WERI-Rb-1 (cell line): ENCODE measurements at places on chromosomes 1 and 21.
A peak's percentile ranks its signal among the peaks of the same experiment; 100 is the strongest.

GRCh38 chr1:205140113-205140512 lies 18.3 kb upstream of the RBBP5 start:
- DNase-seq = peak; percentile 95

- peak; percentile 54 for DNase-seq
Measured at GRCh38 chr21:42125571-42126544, 54.7 kb downstream of the UMODL1 start.

- no peak for DNase-seq
Measured at GRCh38 chr1:101276818-101277217, 40.0 kb downstream of the S1PR1 start.

GRCh38 chr21:34726627-34727337 lies 58.0 kb downstream of the CLIC6 start:
- no peak for DNase-seq

GRCh38 chr1:42730988-42731387 lies 9.0 kb downstream of the CLDN19 start:
- DNase-seq = peak; percentile 55

- no peak for DNase-seq
Measured at GRCh38 chr1:118961156-118961555, 27.0 kb downstream of the TBX15 start.

DNA sequence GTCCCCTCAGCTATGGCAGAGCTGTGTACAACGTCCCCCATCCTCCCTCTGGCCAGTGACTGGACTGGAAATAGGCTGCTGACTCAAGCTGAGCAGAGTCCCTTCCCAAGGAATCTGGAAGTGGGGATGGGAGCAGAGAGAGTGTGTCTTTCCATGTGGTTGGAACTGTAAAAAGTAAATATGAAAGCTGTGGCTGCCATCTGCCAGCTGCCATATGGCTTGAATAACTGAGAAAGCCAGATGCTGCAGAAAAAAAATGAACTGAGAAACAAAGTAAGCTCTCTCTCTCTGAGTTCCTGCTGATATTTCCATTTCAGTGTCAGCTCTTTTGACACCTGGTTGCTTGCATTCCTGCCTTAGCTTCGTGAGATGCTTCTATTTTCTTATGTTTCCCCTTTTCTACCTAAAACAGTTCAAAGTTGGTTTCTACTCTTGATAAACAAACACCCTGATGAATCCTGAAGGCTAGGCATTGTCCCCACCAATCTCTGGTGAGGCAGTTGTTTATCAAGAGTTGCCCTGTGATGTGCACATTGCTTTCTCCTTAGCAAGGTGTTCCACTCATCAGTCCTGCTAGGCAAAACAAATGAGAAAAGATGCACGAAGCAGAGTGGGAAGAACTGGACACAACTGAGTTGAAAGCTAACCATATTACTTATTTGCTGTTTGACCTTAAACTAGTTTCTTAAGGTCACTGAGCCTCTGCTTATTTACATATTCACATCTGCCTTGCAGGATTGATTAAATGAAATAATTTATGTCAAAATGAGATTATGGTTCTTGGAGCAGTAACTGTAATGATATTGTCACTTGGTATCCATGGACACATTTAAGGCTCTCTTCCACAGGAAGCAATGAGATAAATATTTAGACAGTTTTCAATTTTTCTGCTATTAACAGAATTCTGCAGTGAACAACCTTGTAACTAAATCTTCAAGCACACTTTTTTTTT lies 16.6 kb upstream of the DR1 start:
- DNase-seq = peak; percentile 22

DNA sequence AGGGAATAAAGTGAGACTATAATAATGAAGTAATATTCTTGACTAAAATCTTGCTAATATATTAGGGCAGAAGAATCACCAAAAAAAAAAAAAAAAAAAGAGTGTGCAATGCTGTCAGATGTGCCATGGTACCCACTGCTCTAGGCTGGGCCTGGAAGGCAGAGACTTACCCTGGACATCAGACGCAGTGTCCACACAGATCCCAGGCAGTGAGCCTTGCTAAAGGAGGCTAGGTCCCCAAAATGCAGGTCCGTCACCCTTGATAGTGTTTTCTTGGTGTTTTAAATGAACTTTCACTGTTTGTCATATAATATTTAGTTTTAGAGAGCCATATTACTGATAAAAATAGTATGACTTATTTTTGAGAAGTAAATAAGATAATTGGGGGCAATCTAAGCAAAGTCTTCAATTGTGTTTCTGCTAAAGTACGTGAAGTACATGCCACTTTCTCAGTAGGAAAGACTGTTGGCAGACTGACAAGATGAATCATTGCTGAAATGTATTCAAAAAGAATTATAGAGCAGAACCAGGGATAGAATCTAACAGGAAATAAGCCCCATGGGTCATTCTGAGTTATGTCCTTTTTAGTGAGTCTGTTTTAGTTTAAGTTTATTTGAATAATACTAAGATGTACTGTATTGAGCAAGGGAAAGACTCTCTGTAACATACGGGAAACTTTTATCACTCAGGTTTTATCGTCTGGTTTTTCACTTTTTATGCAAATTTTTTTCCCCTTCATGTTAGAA lies 74.6 kb upstream of the PDC start:
- no peak for DNase-seq

DNA sequence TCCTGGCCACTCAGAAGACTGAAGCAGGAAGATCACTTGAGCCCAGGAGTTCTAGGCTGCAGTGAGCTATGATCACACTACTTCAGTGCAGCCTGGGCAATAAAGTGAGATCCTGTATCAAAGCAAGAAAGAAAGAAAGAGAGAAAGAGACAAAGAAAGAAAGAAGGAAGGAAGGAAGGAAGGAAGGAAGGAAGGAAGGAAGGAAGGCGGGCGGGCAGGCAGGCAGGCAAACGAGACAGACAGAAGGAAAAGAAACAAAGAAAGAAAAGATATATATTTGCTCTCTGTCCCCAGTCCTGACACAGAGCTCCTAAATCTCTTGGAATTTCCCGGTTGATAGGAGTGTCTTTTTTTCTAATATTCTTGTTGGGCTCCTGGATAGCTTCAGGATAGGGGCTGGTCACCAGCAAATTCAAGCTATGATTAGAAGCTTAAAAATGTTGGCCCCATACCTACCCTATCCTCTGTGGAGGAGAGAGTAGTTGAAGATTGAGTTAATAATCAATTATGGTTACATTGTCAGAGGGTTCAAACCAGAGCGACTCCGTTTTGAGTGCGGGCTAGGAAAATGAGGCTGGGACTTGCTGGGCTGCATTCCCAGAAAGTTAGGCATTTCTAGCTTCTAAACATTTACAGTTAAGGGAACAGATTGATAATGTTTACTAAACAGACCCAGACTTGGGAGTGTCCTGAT lies 3.3 kb upstream of the MIGA1 start:
- no peak for DNase-seq

GRCh38 chr1:240621249-240621648 lies 9.3 kb upstream of the GREM2 start:
- DNase-seq = no peak

DNA sequence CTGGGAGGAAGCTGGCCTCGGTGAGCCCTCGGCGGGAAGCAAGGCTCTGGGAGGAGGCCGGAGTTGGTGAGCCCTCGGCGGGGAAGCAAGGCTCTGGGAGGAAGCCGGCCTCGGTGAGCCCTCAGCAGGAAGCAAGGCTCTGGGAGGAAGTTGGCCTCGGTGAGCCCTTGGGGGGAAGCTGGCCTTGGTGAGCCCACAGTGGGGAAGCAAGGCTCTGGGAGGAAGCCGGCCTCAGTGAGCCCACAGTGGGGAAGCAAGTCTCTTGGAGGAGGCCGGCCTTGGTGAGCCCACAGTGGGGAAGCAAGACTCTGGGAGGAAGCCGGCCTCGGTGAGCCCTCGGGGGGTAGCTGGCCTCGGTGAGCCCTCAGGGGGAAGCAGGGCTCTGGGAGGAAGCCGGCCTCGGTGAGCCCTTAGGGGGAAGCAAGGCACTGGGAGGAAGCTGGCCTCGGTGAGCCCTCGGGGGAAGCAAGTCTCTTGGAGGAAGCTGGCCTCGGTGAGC lies 36.0 kb downstream of the KRTAP10-1 start:
- DNase-seq = no peak

GRCh38 chr1:234240680-234241079 lies 132.6 kb upstream of the COA6 start:
- no peak for DNase-seq

GRCh38 chr1:225508538-225509375 lies 80.9 kb upstream of the LBR start:
- DNase-seq = no peak

DNA sequence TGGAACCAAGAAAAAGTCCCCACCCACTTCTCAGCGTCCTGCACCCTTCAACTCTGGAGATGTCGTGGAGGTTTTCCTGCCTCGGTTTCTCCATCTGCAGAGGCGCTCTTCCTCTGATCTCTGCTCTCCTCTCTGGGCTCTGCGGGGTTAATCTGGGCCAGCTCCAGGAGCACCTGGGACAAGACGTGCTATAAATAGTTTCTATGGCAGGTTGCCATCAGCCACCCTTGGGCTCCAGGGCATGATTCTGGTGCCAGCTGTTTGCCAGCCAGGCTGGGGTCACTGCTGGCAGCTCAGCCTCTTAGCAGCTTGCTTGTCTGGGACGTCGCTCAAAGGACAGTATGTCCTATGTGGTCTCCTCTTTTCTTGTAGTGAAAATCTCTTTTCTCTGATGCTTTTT lies 137.1 kb downstream of the ACTL8 start:
- no peak for DNase-seq

GRCh38 chr1:69109277-69109676 lies 458.4 kb upstream of the LRRC7 start:
- no peak for DNase-seq

DNA sequence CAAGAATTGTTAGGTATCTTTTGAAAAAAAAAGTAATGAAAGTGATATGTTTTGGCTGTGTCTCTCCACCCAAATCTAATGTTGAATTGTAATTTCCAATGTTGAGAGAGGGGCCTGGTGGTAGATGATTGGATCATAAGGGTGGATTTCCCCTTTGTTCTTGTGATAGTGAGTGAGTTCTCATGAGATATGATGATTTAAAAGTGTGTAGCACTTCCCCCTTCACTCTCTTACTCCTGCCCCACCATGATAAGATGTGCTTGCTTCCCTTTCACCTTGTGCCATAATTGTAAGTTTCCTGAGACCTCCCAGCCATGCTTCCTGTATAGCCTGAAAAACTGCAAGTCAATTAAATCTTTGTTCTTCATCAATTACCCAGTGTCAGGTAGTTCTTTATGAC lies 70.7 kb downstream of the XCL2 start:
- DNase-seq = no peak

GRCh38 chr1:11784993-11785769 lies 20.6 kb downstream of the MTHFR start:
- peak; percentile 80 for DNase-seq

DNA sequence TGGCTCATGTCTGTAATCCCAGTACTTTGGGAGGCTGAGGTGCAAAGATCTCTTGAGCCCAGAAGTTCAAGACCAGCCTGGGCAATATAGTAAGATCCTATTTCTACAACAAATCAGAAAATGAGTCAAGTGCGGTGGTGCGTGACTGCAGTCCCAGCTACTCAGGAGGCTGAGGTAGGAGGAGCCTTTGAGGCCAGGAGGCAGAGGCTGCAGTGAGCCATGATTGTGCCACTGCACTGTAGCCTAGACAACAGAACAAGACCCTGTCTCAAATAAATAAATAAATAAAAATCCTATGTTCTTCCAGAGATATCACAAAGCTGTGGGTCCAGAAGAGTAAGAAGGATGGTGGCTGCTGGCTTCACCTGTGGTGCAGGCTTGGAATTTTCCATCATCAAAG lies 22.1 kb downstream of the CDA start:
- no peak for DNase-seq

DNA sequence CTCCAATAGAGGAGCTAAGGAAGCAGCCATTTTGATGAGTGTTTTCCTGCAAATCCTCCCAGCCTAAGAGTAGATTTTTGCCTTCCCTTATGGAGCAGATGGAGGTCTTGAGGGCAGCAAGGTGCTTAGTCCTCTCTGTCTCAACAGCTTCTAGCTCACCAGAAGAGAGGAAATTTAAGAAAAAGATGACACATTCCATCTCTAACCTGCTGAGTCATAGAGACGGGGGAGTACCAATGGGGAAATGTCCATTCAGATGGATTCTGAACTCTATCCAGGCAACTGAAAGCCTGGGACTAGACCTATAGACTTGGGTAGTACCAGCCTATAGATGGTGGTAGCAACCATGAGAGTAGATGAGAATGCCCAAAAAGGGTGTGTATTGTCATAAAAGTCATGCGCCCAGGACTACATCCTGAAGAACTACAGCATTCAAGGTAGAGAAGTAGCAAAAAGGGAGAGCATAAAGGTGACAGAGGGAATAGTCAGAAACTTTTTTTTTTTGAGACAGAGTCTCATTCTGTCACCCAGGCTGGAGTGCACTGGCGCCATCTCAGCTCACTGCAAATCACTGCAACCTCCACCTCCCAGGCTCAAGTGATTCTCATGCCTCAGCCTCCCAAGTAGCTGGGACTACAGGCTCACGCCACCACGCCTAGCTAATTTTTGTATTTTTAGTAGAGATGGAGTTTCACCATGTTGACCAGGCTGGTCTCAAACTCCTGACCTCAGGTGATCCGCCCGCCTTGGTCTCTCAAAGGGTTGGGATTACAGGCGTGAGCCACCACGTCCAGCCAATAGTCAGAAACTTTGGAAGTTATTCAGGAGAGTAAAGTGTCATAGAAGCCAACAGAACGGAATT lies 10.7 kb upstream of the ELOA start:
- DNase-seq = no peak

DNA sequence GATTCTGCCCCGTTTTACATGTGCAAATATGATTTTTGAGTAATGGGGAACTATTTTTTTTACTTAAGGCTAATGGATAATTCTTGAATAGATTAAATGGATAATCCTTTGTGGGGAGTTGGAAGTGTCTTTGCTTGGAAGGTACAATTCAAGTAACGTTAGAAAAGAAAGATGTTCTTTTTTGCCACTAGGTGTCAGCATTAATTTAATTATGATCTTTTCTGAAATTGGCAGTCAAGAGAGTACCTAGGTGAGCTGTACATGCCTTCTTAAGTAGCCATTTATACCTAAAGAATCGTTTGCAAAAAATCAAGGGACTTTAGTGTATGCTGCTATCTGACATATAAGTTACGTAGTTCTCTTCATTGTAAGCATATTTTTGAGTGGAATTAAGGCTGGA lies 2.2 kb downstream of the FBXO28 start:
- no peak for DNase-seq

DNA sequence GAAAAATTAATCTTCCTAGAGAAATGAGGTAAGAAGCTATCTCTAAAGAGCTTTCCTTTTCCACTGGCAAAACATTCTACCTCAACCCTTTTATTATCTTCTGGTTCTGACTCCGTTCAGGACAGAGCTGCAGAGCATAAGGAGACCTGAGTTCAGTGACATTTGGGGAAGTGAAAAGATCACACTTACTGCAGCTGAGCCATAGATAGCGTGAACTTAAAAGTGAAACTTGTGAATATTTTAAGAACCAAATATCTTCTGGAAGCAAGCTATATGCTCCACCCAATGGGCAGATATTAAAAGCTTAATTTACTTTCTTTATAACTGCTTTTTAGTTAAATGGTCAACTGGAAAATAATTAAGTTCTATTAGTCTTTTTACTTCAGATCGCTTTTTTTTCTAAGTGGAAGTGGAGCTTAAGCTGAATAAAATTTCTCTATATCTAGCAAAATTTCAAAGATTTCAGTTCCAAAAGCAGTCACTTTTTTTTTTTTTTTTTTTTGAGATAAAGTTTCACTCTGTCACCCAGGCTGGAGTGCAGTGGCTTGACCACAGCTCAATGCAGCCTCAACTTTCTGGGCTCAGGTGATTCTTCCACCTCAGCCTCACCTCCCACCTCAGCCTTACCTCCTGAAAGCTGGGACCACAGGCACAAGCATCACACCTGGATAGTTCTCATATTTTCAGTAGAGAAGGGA lies 11.9 kb downstream of the PTPN22 start:
- no peak for DNase-seq

- DNase-seq = no peak
Measured at GRCh38 chr1:68043443-68044090, 6.9 kb downstream of the DIRAS3 start.

GRCh38 chr1:229297746-229298145 lies 26.8 kb downstream of the RAB4A start:
- no peak for DNase-seq
